ENCODE measurements at places on chromosomes 12 and 14.
A peak's percentile ranks its signal among the peaks of the same experiment; 100 is the strongest.

DNA sequence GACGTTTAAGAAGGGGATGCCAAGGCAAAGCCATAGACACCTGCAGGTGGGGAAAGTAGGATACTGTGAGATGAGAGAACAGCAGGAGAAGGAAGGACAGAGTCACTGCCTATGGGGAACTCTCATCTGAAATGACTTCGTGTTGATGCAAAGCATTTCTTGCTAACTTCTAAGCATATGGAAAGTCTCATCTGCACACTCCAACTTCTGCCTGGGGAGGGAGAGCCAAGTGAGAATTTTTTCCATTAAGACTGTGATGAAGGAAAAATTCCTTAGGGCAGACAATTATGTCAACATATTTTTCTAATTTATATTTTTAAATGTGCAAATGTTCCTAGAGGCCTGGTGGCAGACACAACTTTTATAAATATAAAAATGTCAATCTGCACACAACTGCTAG lies 115.3 kb downstream of the IPO8 start:
- DNase-seq: no peak

DNA sequence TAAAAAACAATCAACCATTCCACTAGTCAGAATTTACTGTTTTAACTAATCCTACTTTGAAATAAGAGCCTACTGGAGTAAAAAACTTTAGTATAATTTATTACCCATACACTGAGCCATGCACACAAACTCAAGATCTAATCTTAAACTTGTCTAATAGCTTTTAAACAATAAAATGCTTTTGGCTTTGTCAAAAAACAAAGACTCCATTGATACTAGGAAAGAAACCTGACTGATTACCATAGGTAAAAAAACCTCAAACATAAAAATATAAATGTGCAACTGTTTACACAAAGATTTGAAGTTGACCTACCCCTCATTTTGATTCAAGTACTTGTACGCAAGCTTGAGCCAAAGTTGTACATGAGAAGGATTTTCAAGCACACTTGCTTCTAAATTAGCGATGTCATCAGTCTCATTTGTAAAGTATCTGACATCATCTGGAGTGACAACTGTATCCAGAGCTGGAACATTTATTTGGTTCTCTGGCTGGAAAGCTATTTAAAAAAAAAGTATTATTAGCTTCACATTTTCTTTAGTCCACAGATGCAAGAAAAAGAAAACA lies 36.1 kb downstream of the ZFC3H1 start:
- no peak for DNase-seq

DNA sequence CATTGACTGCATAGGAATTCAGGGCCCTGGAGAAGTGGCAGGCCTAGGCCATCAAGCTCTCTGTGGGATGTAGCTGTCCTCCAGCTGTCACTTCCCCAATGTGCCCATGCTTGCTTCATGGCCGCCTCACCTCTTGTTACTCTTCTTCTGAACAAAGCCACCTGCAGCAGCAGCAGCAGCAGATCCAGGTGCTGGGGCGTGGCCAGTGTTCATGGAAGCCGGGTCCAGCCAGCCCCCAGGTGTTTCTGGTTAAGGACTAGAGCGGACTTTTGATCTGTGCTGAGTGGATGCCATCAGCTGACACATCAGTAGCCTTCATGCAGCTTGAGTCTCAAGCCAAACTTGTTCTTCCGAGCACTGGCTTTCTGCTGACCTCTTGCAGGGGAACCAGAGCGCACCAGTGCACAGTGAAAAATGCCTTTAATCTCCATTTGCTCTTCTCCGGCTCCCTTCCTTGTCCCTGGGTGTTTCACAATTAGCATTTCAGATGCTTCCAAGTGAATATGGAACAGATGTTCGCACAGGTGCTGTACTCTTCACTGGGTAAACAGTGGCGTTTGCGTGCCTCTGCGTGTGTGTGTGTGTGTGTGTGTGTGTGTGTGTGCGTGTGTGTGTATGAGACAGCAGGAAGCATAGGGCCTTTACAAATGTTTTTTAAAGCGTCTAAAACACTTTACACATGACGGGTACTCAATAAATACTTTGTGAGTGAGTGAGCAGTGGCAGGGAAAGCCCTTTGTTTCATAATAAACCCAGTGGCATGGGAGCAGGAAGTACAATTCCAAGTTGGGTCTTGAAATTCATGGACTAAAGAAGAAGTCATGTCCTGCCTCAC lies 20.1 kb downstream of the TPCN1 start:
- DNase-seq: peak; percentile 96

GRCh38 chr12:25372969-25373817 lies 122.5 kb upstream of the KRAS start:
- no peak for DNase-seq

- no peak for DNase-seq
These were observed 10.7 kb downstream of the CREBL2 start for GRCh38 chr12:12622418-12622817.

- DNase-seq: no peak
These were observed 21.4 kb downstream of the LGR5 start for GRCh38 chr12:71460850-71461609.

GRCh38 chr14:94750371-94750770 lies 19.5 kb downstream of the GSC start:
- no peak for DNase-seq

DNA sequence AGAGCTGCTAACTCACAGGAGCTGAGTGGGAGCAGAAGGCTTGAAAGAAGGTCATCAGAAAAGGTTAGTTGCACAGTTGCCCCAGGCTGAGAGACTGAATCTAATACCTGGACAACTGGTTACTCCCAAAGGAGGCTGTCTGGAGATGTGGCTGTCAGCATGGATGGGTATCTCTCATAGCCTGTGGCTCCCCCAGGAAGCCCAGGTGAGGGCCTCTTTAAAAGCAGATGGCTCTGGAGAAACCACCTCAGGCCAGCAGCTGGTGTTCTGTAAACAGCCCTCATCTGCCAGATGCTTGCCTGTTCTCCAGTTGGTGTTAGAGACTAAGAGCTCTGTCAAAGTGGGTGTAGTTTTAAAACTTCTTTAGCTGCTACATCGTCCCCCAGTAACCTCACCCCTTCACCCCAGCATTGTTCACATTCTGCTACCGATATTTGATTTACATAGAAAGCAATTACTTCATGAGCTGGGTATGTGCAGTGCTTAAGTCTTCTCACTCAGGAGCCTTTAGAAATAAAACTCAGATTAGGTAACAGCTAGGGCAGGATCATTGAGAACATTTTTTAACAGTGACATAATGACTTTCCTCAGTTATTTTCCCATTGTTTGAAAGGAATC lies 25.8 kb downstream of the DACT1 start:
- DNase-seq: peak; percentile 71

DNA sequence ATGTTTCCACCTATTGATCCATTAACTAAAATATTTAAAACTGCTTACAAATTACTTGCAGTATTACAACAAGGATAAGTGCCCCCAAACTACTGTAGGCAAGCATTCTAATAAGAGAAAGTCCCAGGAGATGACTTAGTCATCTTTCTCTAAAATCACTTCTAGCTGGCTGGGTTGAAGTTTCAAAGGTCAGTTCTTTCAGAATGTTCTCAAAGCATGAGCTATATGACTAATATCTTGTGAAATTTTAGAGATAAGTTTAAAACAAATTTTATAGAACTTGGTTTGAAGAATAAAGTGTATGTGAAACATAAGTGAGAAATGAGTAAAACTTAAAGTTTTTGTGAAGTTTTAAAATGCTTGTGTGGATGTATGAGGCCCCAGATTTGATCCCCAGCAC lies 24.3 kb upstream of the OR6J1 start:
- no peak for DNase-seq

GRCh38 chr14:24399447-24399822 lies 632 bp downstream of the NYNRIN start:
- no peak for DNase-seq

- no peak for DNase-seq
These were observed 6.1 kb downstream of the EDDM3B start for GRCh38 chr14:20774258-20774824.

GRCh38 chr12:52655720-52656124 lies 3.7 kb upstream of the KRT2 start:
- no peak for DNase-seq

DNA sequence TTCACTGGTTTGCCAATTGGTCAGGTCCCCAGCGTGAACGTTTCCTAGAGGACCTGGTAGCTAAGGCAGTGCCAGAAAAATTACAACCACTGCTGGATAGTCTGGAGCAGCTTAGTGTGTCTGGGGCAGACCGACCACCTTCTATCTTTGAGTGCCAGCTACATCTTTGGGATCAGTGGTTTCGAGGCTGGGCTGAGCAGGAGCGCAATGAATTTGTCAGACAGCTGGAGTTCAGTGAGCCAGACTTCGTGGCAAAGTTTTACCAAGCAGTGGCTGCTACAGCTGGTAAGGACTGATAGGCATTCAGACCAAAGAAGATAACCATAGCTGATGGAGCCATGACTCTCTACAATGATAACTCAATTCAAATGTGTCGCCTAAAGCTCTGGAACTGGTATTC lies 2.5 kb downstream of the C14orf119 start:
- DNase-seq: no peak

- no peak for DNase-seq
These were observed 308.7 kb downstream of the SOX5 start for GRCh38 chr12:23640754-23641153.

- DNase-seq: no peak
These were observed 172.4 kb upstream of the LMNTD1 start for GRCh38 chr12:25725470-25725869.

DNA sequence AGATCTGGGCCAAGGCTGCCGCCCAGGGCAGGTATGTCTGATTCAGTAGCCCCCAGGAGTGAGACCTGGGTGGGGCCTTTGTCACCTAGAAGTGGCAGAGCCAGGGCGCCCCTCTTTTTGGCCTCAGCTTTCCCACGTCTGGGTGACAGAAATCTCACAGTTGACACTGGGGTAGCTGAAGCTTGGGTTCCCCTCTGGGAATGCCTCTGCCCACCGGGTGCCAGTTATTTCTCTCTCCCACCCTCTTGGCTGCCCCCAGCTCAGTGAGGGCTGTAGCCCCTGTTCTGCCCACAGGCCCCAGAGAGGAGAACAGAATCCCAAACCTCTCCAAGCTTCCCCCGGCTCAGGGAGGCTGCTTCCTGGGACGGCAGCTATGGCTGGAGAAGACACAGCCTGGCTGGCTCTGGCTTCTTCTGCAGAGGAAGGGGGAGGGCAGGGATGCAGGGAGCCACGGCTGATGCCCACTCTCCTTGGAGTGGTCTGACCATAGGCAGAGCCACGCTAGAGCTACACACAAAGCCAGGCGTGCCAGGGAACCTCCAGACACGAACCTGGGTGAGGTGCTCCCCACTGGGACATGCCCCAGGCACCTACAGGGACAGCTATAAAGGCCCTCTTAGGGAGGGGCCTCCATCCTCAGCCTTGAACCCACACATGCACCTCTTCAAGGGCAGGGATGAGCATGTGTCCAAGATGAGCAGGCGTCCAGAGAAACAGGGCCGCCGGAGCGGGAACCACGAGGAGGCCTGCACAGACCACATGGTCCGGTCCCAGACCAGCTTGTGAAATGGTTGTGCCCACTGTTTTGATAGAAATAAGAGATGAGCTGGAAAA lies 51.7 kb downstream of the BEGAIN start:
- no peak for DNase-seq

GRCh38 chr12:120228291-120229070 lies 27.6 kb upstream of the RPLP0 start:
- no peak for DNase-seq

GRCh38 chr12:55727643-55728185 lies 1.1 kb downstream of the CD63 start:
- no peak for DNase-seq

DNA sequence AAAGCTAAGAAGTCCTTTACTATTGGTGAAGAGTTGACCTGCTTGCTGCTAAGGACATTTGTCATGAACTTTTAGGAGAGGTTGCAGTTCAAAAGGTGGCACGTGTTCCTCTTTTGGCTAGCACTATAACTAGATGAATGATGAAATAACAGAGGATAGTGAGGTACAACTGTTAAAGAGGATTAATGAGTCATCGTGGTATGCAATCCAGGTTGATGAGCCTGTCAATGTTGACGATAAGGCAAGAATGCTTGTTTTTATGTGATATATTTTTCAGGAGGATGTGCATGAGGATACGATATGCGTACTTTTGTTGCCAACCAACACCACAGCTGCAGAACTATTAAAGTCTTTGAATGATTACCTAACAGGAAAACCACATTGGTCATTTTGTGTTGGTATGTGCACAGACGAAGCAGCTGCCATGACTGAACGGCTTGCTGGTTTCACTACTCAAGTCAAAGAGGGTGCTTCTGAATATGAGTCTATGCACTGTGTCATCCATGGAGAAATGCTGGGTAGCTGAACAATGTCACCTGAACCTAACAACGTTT lies 10.6 kb downstream of the CEP128 start:
- DNase-seq: peak; percentile 70

DNA sequence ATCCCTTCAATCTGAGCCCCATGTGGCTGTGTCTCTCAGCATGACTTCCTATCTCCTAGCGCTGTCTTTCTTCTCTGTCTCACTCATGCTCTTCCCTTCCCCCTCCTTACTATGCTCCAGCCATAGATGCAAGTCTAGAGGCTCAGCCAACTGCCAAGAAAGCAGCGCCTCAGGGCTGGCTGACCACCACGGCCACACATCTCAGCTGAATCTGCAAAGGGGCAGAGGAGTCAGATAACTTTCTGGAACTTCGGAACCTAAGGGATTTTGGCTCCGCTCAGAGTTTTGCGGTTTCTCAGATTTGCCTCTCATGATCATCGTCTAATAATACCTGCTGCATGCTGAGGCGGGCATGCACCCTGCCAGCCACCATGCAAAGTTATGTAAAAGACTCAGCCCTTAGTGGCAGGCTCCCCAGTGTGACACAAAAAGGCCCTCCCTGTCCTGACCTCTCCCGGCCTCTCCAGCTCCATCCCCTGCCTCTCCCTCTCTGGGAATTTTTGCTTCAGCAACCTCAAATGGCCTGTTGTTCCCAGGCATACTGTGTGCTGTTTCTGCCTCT lies 5.0 kb upstream of the FGF6 start:
- DNase-seq: no peak

DNA sequence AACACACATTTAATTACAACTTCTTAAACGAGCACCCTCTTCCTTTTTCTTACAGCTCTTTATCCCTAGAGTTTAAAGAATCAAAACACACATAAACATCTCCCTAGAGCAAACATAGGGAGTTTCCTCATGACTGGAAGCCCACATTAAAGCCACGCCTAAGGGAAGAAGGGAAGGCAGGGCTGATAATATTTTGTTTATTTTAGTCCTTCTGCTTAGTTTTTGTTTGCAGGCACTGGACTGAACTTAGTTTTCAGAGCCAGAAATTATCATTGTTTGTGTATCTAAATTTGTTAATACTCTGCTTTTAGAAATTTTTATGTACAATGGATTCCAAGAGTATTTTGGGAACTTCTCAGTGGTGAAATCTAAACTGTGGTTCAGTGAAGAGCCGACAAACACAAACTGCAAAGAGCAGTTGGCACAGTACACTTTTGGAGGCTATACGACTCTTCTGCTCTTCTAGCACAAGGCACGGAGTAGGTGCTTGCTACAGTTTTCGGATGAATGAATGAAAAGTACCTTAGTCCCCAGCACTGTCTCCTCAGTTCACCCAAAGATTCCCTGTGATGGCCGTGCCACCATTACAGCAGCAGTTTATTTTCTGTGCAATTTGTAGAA lies 17.6 kb upstream of the AMIGO2 start:
- DNase-seq: no peak

GRCh38 chr12:114760151-114760877 lies 76.3 kb upstream of the TBX3 start:
- no peak for DNase-seq

All from GM04503 (cell line).